Occipital lobe (tissue), 3 donors: ENCODE measurements at places on chromosomes 6 and 20. TPM values are rescaled to one million over a fixed set of nuclear protein-coding genes. Genes with fewer than 3 reads are reported as not detected.

GRCh38 chr20:3433744-3434143, 26.3 kb upstream of the DNAAF9 start:
- no peak for DNase-seq

SLC32A1 gene
- 6.4 TPM for total RNA-seq

- DNase-seq: no peak
Measured at GRCh38 chr6:46291275-46291633, 120.5 kb upstream of the ENPP5 start.

DNA sequence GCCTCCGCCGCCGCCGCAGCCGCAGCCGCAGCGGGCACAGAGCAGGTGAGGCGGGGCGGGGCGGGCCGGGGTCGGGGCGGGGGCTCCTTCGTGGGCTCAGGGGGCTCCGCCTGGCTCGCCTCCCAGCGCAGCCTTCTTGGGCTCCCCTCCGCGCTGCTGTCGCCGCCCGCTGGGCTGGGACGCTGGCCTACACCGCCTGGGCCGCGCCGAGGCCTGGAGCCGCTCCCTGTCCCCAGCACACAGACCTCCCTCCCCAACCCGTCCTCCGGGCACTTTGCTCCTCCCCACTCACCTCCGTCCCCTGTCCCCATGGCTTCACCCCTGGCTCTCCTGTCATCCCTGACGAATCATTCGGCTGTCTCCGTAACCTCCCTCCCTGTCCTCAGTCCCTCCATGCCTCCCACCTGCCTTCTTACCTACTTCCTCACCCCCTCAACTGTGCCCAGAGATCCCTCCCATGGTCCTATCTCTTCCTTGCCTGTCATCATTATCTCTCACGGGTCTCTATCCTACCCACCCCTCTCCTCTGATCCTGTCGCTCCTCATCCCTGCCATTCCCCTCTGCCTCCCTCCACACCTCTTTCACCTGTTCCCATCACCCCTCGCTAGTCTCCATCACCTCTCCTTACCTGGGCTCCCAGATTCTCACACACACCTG, 512 bp downstream of the TTBK1 start:
- DNase-seq: no peak

DNA sequence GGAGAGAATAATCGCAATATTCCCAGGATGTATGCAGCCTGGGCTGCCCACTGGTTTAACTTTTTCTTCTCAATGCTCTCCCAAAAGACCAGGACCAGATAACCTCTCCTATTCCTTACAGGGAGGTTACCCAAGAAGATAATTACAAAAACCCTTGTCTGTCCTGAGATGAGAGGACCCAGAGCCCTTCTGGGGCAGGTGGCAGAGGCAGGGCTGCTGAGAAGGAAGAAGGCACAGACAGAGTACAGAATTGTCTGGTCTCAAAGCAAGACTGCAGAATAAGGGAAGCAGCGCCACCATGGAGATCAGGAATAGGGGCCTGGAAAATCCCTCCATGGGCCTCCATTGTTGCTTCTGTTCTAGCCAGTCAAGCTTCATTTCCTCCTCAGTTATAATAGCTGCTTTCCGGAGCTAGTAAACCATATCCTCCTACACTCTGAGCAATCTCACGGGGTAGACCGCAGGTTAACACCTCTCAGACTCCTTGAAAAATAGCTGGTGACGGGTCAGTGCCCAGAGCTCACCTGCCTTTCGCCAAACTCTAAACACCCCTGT, 463 bp upstream of the HLA-DMB start:
- DNase-seq: no peak

- DNase-seq: no peak
Measured at GRCh38 chr20:45070932-45071632, 29.8 kb downstream of the KCNS1 start.

GRCh38 chr6:37665304-37665703, 32.4 kb downstream of the MDGA1 start:
- DNase-seq: no peak

PRICKLE4 gene
- total RNA-seq: 0.62 TPM

MOG gene
- total RNA-seq: not detected

- no peak for DNase-seq
Measured at GRCh38 chr20:38114353-38114791, 50.7 kb downstream of the TGM2 start.

- DNase-seq: no peak
Measured at GRCh38 chr6:84425971-84426705, 198.7 kb upstream of the CEP162 start.

DNA sequence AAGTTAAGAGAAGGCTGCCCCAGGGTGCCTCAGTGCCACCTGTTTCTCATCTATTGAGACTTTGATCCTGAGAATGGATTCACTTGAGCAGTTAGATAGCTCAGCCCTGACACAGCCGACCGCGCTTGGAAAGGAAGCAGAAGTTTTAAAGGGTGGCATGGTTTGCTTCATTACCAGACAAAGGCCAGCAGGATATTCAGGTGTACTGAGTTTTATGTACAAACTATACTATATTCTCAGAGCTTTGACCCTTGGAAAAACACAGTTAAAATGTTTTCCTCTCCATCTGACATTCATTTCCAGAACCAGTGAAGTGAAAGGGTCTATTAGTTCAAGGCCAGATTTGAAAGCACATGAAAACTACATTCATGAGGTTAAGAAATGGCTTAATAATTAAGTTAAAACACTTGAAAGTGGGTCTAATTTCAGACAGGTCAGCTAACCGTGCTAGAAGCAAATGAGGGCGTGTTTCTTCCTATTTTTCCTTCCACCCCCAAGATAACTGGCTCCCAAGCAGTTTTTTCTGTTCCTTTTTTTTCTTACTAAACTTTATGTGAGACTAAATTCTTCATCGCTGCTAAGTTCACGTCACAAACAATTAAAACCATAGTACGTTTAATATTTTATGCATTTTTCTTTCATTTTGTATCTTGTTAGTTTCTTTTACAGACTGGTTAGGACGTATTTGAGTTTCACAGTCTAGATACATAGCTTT, 385.3 kb upstream of the SOX4 start:
- DNase-seq: no peak

- DNase-seq: no peak
Measured at GRCh38 chr6:109340811-109341210, 41.5 kb downstream of the CD164 start.

GRCh38 chr6:84227044-84227433, 404 bp downstream of the CEP162 start:
- no peak for DNase-seq

DNA sequence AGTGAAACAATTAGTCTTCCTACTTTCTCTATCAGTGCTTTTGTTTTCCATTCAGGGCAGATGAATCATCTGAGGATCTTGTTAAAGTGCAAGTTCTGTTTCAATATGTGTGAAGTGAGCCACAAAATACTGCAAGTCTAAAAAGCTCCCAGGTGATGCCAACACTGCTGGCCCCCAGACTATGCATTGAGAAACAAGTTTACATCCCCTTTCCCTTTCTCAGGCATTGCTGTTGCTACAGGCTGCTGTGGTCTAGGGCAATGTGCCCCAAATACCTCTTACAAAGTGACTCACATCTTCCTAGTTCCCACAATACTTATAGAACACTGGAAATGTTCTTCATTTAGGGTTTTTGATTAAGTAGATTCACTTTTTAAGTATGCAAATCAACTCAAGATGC, 31.8 kb downstream of the ABRACL start:
- DNase-seq: no peak

DNA sequence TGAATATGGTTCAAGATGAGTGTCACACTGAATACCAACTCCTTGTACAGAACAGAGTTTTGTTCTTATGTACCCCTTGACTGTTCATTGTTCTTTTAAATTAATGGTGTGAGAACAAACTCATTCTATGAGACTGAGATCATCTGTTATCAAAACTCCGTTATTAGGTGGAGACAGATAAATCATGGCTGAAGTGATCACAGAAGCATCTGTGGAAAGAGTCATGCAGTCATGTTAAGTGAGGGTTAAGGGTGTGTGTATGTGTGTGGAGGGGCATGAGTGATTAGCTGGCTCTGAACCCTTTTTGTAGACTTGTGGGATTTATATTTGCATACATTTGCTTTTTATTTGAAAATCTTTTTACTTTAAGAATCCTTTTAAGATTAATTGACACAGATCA, 24.7 kb downstream of the ADGRG6 start:
- DNase-seq: no peak

SCP2D1 gene
- not detected for total RNA-seq

DNA sequence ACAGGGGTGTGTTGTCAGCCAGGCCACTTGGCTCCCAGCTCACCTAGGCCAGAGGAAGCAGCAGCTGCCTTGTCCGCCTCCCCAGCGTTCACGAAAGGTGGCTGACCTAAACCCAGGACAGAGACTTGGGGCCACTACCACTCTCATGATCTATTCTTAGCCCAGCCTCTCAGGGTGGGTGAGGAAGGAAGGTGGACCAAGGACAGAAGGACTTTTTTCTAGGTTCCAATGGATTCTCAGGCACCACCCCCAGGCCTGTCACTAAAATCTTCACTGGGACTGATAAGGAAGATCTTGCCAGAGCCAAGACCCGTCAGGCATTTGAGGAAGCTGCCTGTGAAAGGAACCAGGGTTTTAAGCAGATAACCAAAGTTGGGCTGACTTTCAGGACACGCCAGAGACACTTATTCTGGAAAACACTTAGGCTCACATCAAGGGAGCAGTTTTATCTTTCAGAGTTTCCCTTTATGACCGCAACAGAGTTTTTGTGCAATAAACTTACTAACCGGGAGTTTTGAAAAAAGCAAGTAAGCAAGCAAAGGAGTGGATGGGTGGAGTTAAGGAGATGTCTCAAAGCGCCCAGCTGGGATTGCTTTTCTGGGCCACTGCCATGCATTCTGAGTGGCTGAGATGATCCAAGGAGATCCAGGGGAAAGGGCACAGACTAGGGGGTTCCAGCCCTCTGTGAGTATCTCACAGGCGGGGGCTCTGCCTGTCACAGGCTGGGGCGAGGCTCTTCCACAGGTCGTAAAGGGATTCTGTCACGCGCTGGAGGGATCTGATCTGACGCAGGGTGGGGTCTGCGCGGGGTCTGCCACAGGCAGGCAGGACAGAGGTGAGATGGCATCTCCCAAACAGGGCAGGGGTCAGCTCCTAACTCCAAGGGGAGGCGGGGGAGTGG, 989 bp downstream of the FITM2 start:
- DNase-seq: no peak

RAET1G gene
- not detected for total RNA-seq

PTCRA gene
- not detected for total RNA-seq

- no peak for DNase-seq
Measured at GRCh38 chr20:36666181-36666740, 20.3 kb upstream of the SLA2 start.

GRCh38 chr6:148827416-148828045, 80.7 kb downstream of the UST start:
- DNase-seq: no peak

DNA sequence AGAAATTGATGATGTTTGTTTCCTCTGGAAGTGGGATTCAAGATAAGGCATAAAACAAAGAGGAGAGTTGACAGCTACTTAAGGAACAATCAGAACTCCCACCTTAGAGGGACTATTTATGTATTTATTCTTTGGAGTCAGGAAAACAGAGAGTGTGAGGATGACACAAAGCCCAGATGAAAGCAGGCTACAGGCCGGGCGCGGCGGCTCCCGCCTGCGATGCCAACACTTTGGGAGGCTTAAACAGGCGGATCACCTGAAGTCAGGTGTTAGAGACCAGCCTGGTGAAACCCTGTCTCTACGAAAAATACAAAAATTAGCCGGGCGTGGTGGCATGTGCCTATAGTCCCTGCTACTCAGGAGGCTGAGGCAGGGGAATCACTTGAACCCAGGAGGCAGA, 393.0 kb upstream of the PLCB4 start:
- no peak for DNase-seq

SPATS1 gene
- 0.62 TPM for total RNA-seq

GRCh38 chr6:100260584-100260983, 204.1 kb downstream of the SIM1 start:
- DNase-seq: no peak

GRCh38 chr20:49460916-49461315, 21.6 kb downstream of the KCNB1 start:
- DNase-seq: no peak

DNA sequence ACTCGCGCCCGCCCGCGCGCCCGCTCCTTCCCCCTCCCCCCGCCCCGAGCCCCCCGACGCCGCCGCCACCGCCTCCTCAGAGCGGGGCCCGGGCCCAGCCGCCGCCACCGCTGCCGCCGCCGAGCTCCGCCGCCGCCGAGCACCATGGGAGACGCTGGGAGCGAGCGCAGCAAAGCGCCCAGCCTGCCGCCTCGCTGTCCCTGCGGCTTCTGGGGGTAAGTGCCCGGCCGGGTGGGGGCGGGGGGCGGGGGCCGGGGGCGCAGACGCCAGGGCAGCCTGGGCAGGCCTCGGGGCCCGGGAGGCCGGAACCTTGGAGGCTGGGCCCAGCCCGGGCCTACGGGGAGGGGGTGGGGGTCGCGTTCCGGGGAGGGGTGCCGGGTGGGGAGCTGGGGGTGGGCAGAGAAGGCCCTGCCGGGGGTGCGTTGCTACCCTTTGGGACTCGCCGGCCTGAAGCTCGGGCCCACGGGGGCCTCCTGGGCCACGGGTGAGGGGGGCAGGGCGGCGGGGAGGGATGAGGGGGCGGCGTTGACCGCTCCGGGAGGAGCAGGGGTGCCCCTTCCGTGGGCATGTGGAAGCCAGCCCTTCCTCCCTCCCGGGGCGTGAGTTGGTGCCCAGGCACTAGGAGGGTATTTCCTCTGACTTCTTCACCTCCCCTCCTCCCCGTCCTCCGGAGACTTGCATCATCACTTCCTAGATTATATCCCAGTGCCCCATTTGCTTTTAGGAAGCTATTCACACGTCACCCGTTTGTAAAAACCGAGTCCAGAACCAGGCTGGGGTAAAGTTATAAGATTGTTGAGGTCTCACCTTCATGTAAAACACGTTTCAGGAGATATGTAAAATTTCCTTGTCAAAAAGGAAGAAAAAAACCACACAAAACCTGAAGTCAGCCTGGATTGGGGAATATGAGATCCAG, 533 bp downstream of the ZFAND3 start:
- no peak for DNase-seq
